ENCODE measurements at places on chromosomes 3 and 15. TPM values are rescaled to one million over a fixed set of nuclear protein-coding genes. Genes with fewer than 3 reads are reported as not detected.

DNA sequence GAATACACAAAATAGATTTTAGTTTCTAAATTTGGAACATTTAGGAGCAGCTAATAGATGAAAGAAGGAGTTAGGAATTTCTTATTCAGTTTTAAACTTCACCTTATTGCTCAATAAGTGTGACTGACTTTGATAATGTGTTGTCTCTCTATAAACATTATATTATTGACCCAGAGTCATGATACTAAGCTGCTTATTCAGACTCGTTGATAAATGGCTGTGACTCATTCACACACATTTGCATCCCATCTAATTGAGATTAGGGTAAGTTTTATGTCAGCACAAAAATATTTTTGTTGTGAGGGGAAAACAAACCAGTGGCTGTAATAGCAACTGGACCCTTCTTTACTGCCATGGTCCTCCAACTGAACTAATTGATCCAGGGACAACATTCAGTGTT, 137.6 kb downstream of the GOLIM4 start:
- no peak for DNase-seq

GRCh38 chr3:166291186-166291955, 454.1 kb upstream of the BCHE start:
- DNase-seq: no peak

DNA sequence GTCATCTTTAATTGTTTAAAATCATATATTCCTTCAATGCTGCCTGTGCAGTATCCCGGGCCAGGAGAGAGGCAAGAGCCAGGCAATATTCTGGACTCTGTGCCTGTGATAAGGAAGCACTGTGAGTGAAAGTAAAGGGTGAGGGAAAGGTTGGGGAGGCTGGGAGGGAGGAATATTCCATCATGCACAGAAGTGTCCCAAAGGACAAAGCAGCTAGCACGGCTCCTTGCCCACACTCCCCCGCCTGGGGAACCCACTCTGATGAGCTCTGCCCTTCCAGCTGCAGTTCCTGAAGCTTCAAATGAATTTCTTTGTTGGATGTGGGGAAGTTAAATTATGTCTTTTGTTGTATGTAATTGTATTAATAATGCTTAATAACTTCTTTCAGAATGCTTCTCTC, 1.5 kb upstream of the PRICKLE2 start:
- no peak for DNase-seq

PLSCR5 gene
- not detected for total RNA-seq

ZMAT3 gene
- total RNA-seq: 35.0 TPM

SCAANT1 gene
- total RNA-seq: not detected

GRCh38 chr15:65937476-65937875, 68.2 kb downstream of the RAB11A start:
- DNase-seq: no peak

GOLGA8Q gene
- total RNA-seq: 0.59 TPM

- DNase-seq: no peak
These were observed 178.3 kb downstream of the SUCNR1 start for GRCh38 chr3:152051501-152052404.

IQCF5 gene
- total RNA-seq: not detected

DNA sequence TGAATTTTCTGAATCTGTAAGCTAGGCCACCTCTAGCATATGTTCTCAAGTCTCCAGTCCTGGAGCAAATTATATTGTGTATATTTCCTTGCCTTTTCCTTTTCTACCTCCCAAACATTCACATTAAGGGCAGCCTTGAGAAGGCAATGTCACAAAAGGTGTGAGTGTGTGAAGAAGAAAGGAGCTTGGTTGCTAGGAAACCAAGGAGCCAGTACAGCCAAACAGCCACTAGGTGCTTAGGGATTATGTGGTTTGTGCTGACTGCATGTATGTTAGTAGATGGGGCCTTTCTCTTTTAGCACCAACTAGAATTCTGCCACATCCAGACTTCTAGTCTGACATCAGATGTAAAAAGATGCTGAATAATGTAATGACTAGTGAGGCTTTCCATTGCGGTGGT, 118.8 kb upstream of the DAZL start:
- no peak for DNase-seq

DNA sequence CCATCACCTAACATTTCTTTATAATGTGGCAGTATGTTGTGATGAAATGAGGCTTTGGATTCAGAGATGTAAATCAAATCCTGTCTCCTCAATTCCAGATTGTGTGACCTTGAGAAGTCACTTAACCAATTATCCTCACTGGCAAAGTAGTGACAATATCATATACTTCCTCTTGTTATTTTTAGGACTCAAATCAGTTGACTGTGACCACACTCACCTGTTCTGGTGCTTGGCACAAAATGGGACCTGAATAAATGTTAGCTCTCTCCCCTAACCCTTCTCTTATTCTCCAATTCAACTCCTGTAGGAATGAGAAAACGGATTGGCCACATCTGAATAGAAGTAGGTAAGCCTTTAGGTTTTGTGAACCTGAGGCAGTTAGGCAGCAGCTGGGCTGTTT, 42.1 kb downstream of the IQCH start:
- no peak for DNase-seq

DNA sequence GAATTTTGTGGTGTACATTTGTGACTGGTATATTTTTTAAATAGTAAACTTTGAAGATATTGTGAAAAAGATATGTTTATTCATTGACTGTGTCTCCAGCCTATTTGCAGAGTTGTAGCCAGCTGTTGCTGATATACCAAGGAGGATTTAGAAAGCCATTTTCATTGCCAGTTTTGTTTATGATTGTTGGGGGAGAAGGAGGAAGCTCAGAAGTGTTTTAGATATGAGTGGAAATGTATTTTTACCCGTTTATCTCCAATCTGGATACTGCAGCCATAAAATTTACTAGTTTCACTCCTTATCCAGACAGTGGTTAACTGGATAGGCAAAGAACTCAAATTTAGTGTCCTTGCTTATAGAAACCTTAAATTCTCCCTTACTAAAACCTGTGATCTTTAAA, 18.8 kb downstream of the ATP11B start:
- DNase-seq: no peak

DNA sequence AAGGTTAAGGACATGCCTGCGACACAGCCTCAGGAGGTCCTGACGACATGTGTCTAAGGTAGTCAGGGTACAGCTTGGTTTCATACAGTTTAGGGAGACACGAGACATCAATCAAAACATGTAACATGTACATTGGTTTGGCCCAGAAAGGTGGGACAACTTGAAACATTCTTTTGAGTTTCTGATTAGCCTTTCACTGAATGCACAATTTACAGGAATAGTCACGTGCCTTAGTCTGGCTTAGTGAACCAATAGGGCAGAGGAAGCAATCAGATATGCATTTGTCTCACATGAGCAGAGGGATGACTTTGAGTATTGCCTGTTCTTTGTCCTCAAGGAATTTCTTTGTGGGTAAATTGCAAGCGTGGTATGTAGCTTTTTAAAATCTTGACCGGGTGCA, 24.5 kb upstream of the HDAC11 start:
- no peak for DNase-seq

DNA sequence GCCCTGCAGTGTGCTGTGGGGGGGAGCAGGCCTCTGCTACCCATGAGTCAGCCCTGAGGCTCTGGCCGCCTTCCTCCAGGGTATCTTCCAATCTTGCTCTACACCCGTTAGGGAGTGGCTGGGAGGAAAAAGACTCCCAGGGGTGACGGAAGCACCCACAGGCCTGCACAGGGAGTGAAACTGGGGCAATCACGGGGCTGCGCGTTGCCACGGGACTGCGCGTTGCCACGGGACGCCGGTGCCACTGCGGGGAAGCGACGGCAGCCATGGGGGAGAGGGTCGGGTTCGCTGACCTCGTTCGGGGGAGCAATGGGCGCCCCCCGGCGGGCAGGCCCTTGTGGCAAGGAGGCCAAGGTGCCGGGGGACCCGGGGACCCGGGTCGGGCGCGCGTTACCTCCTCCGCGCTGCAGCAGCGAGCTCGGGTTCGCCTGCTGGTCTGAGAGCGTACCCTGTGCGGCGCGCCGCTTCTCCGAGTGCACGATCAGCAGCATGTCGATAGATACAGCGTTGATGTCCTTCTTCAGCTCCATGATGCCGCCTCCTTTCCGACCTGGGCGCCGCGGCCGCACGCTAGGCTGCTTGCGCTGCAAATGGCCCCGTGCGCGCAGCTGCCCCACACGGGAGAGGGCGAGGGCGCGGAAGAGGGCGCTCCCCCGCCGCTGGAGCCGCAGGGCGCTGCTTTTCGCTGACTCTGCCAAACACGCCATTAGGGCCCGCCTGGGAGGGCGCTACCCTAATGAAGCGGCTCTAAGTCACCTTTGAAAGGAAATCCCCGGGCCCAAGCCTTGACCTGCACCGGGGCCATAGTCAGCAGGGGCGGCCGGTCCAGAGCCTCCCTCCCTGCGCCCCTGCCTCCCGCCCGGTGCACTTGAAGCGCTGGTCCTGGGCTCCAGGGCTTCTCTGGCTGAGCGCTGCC, at the start of gene KY:
TSS of gene KY (minus strand) at position 592 of the 916 bp plus-strand sequence. CDS start at position 530, 62 bp downstream.
- no peak for DNase-seq

DNA sequence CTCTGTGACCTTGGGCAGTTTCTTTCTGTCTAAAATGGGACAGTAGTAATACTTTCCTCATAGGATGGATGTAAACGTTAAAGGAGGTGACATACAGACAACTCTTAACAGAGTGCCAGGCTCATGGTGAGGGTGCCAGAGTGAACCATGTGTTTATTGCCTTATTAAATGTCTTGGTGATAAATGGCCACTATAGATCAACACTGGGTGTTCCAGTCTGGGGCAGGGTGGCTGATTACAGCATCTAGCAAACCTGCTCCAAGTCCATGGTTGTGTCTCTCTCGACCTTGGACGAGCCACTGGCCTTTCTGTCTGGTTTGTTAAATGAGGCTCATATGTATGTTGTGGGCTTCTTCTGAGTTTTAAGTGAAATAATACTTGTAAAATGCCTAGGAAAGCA, 75.1 kb downstream of the TRAK1 start:
- DNase-seq: no peak

- no peak for DNase-seq
These were observed 235.4 kb downstream of the FMN1 start for GRCh38 chr15:32959077-32959476.

GRCh38 chr3:45987368-45988291, 8.0 kb downstream of the FYCO1 start:
- DNase-seq: peak; percentile 73

Measured in pulmonary artery endothelial cell (primary cell).